ENCODE measurements at places on chromosomes 13 and 19.

DNA sequence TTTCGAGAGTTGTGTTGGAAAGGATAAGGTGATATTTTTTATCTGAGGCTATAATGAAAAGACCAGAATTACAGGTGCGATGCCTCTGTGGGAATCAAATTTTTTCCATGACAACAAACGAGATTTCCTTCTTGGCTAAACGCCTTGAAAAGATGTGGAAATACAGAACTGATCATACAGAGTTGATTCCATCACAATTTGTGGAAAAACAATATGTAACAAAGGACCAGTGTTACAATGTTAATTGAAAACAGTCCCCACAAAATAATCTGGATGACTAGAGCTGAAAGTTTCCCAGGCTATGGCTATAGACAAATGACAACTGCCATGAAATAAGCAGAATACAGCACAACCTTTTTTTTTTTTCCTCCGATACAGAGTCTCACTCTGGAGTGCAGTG lies 628.9 kb downstream of the DIAPH3 start:
- no peak for DNase-seq

GRCh38 chr19:45100846-45101252 lies 7.9 kb downstream of the PPP1R37 start:
- peak; percentile 74 for DNase-seq

DNA sequence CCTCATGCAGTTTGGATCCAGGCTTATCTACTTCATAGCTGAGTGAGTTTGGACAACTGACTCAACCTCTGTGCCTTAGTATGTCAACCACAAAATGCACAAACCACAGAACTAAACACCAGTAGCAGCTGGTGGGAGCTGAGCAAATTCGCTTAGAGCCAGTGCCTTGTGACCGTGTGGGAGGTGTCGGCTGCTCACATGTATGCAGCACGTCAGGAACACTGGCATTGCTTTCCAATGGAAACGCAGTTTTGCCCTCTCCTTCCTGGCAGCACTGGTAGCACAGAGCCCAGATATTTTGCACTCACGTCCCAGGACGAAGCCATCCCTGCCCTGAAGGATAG lies 8.3 kb upstream of the NTN5 start:
- peak; percentile 60 for DNase-seq

- no peak for DNase-seq
Observed at GRCh38 chr13:80655778-80656511, 315.0 kb upstream of the SPRY2 start.

- no peak for DNase-seq
Observed at GRCh38 chr19:7505288-7505681, 10.6 kb upstream of the ZNF358 start.

- DNase-seq: no peak
Observed at GRCh38 chr19:7331446-7331845, 17.3 kb upstream of the ARHGEF18 start.

Data from retinal pigment epithelial cell (primary cell).